MV-4-11 (cell line): ENCODE measurements at places on chromosomes 7 and 10.

DNA sequence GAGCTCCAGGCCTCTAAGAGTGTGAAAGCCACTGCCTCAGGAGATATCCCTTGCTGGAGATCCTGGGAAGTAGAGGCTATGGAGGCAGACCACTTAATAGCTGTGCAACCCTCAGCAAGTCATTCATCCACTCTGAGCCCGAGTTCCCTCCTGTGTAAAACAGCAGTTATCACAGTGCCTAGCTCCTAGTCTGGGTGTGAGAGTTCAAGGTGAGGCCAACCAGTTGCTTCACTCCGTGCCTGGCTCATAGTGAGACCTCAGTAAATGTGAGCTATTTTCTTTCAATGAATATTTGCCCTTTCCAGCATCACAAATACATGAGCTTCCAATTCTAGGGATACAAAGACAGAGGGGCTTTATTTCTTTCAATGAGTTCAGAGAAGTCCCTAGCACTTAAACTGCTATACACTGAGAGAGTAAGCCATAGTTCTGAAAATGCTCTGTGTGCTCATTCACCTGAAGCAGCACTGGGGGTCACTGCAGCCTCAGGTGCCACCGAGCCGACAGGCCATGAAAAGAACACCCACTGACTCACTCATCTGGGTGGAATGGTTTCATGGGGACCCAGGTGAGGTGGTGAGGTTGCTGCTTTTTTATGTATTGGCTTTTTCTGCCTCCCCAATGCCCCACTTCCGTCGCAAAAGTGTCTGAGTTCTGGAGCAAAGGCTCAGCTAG is 259.8 kb downstream of the KCNMA1 start:
- no peak for DNase-seq

DNA sequence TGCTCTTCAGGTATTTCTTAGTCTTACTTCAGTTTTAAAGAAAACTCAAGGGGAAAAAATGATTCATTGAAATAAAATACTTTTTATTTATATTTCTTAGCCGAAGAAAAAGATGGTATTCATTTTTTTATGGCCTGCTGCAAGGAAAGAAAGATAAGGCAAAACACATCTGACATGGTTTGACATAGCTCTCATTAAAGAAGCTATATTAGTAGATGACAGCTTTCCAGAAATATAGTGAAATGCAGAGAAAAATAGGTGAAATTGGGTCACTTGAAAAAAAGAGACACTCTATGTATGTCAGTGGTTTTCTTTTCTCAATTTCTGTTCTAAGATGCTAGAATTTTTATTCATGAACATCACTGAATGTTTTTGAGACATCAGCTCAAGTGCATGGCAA is 438.3 kb downstream of the PLXDC2 start:
- DNase-seq: no peak

GRCh38 chr10:101031796-101032636 is 982 bp downstream of the SFXN3 start:
- peak; percentile 41 for DNase-seq

GRCh38 chr7:75957021-75957736 is 37.2 kb downstream of the TMEM120A start:
- peak; percentile 16 for DNase-seq

GRCh38 chr7:157596471-157596870 is 259.7 kb downstream of the DNAJB6 start:
- DNase-seq: no peak

- DNase-seq: no peak
These were observed 150.5 kb downstream of the PTPN20 start for GRCh38 chr10:47061776-47062175.

- DNase-seq: no peak
These were observed 110.3 kb downstream of the VIPR2 start for GRCh38 chr7:159034394-159034793.

- no peak for DNase-seq
These were observed 654 bp downstream of the MUC3A start for GRCh38 chr7:100949933-100950443.

DNA sequence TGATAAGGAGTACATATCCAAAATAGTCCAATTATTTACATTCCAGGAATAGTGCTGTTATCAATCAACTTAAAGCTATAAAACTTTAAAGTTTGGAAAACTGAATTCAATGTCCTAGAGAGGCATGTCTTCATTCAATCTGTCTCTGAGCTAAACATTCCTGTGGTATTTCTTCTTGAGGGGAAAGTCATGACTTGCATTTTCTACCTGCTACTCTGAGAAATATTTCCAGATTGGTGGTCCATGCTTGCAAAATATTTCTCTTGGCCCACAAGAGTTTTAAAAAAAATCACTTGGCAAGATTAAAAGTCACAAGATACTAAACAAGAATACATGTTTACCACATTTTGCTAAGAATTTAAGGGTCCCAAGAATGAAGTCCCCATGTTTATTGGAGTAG is 63.6 kb upstream of the HGF start:
- DNase-seq: no peak

DNA sequence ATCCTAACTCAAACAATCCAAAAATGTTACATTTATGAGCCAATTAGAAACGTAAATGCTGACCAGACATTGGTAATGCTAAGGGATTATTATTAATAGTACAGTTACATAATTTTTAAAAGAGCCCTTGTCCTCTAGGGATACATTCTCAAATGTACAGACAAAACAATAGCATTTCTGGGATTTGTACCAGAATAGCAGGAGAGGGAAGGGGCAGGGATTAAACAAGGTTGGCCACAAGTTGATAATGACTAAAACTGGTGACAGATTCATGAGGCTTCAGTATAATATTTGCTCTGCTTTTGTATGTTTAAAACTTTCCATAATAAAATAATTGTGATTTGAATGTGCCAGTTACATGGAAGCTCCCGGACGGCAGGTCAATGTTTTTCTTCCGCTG is 27.0 kb downstream of the HSPA12A start:
- no peak for DNase-seq

- DNase-seq: no peak
These were observed 11.7 kb downstream of the CASP2 start for GRCh38 chr7:143299840-143300239.

DNA sequence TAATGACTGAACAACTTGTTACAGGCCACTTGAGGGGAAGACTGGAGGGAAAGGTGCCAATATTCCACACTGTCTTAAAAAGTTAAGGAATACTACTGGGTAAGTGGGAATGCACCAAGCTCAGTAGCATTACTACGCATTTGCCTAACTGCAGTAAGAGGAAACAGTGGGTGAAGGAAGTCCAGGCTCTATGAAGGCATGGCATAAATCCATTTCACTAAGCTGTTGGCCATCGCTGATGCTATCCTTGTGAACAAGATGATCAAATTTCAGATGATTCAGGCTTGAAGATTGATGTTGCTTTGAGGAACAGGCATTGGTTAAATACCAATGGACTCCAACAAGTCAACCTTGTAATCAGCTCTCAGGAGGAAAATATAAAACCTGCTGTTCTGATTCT is 44.2 kb upstream of the TES start:
- DNase-seq: no peak

DNA sequence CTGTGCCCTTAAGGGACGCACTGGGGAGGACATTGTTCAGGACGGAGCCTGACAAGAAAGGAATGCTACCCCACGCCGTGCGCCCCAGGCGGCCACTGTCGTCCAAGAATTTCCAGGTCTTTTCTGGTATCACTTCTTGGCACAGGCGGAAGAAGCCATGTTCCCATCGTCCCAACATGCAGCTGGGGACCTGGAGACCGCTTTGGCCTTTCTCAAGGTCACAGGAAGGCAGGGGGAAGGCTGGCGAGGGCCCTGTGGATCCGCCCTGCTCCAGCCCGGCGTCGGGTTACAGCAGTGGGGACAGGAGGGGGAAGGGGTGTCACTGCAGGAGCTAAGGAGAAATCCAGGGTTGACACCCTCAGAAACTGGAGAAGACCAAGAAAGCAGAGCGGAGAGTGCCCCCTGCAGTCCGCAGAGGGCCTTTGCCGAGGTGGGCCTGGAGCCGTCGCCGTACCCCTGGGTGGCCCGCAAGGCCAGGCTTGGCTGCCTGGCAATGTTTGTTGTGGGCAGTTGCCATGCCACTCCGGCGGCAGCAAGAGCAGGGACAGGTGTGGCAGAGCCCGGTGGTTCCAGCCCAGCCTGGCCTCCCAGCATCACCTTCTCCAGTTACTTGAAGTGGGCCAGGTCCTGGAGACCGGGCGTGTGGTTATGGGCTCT is 104.1 kb downstream of the LHPP start:
- no peak for DNase-seq
